Activated CD4-positive, alpha-beta T cell treated with anti-CD3 and anti-CD28 coated beads for 36 hours (primary cell): ENCODE measurements at places on chromosomes 4 and X.
A peak's percentile ranks its signal among the peaks of the same experiment; 100 is the strongest.

DNA sequence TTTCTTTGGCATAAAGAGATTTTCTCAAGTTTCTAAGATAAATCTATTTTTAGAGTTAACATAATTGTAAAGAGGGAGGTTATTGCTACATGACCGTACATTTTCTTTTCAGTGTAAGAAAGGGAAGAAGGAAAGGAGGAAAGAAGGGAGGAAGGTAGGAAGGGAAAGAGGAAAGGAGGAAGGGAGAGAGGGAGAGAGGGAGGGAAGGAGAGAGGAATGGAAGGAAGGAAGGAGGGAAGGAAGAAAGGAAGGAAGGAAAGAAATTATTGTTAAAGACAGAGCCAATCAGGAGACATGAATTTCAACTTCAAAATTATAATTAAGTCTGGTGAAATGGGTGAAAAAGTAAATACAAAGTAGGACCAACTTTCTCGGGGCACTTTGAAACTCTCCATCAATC is 197.6 kb downstream of the SNCA start:
- H3K27me3 ChIP-seq = peaks cover 4% of the 10 kb centered on the region
- H3K4me3 ChIP-seq = no peak overlapping the region
- H3K4me1 ChIP-seq = no peaks in the 10 kb centered on the region
- H3K36me3 ChIP-seq = no peaks in the 10 kb centered on the region

GRCh38 chr4:56739066-56739777 is 58.1 kb upstream of the HOPX start:
- no peak overlapping the region for H3K27ac ChIP-seq
- DNase-seq = no peak
- no peaks in the 10 kb centered on the region for H3K27me3 ChIP-seq
- H3K36me3 ChIP-seq = no peaks in the 10 kb centered on the region
- peaks cover 20% of the 10 kb centered on the region for H3K4me1 ChIP-seq

- no peak overlapping the region for H3K27ac ChIP-seq
- no peak for DNase-seq
- H3K4me3 ChIP-seq = no peak overlapping the region
- no peaks in the 10 kb centered on the region for H3K4me1 ChIP-seq
- peaks cover 1% of the 10 kb centered on the region for H3K27me3 ChIP-seq
Measured at GRCh38 chrX:107787827-107788226, 10.3 kb downstream of the NCBP2L start.

GRCh38 chrX:16869393-16870094 is 618 bp downstream of the RBBP7 start:
- H3K27me3 ChIP-seq = no peaks in the 10 kb centered on the region
- H3K4me3 ChIP-seq = peak overlapping the region; percentile 93
- DNase-seq = peak; percentile 71
- H3K27ac ChIP-seq = peak overlapping the region; percentile 95

DNA sequence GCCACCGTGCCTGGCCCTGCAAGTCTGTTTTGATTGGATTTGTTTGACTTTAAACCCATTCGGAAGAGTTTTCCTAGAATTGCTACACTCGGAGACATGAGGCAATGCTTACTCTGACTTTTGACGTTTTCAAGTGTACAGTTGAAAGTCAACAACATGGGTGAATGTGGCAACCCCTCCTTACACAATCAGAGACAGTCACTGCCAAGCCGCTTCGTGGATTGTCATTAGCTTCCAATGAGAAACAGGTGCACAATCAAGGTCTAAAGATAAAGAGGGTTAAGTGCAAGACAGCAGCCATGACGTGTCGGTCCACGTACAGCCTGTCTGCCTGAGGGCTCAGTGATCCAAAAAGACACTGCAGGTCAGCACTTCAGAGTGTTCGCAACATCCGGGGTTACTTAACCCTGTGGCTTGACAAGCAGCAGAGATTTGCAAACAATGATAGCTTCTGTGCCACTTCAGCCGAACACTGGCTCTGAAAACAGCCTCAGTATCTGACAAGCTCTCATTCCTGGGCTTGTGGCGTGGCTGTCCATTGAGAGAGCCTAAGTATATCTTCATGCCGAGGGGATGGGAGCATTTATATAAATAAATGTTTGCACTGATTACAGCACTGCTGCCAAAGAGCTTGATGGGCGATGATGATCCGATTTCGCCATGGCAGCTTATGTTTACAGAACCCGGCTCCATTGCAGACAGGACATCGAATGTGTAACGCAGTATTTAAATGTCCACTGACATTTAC is 180.0 kb downstream of the DHRSX start:
- no peak overlapping the region for H3K4me3 ChIP-seq
- peaks cover 28% of the 10 kb centered on the region for H3K36me3 ChIP-seq
- no peaks in the 10 kb centered on the region for H3K4me1 ChIP-seq
- no peak overlapping the region for H3K27ac ChIP-seq
- H3K27me3 ChIP-seq = no peaks in the 10 kb centered on the region

DNA sequence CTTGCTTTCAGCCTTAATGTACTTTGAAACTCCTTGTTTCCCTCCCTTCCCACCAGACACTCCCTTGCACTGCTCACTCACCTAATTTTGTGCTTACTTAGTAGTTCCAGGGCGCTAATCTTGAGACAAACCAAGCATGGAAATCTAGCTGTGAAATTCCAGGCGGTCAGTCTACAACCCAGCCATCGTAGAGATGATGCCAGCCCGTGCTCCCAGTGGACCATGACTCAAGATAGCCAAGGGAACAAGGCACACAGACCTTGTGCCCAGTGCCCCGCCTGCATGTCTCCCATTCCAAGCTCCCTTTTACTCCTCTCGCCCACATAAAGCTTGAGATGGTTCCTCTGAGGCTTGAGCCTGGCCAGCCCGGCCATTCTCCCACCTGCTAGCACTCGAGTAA is 11.1 kb downstream of the TREX2 start:
- H3K36me3 ChIP-seq = no peaks in the 10 kb centered on the region
- no peak overlapping the region for H3K4me3 ChIP-seq
- peaks cover 3% of the 10 kb centered on the region for H3K27me3 ChIP-seq
- H3K27ac ChIP-seq = no peak overlapping the region

GRCh38 chrX:120251471-120252011 is 929 bp downstream of the ZBTB33 start:
- peaks cover 31% of the 10 kb centered on the region for H3K36me3 ChIP-seq
- peak overlapping the region; percentile 92 for H3K27ac ChIP-seq
- H3K27me3 ChIP-seq = no peaks in the 10 kb centered on the region
- peak overlapping the region; percentile 94 for H3K4me3 ChIP-seq
- peak; percentile 38 for DNase-seq
- H3K4me1 ChIP-seq = peaks cover 27% of the 10 kb centered on the region

GRCh38 chrX:30060718-30061117 is 154.6 kb upstream of the MAGEB2 start:
- no peak for DNase-seq
- no peaks in the 10 kb centered on the region for H3K36me3 ChIP-seq
- H3K4me1 ChIP-seq = no peaks in the 10 kb centered on the region
- H3K4me3 ChIP-seq = no peak overlapping the region
- H3K27me3 ChIP-seq = no peaks in the 10 kb centered on the region
- no peak overlapping the region for H3K27ac ChIP-seq

- H3K4me3 ChIP-seq = no peak overlapping the region
- H3K27ac ChIP-seq = no peak overlapping the region
- no peak for DNase-seq
- no peaks in the 10 kb centered on the region for H3K4me1 ChIP-seq
- H3K36me3 ChIP-seq = no peaks in the 10 kb centered on the region
Measured at GRCh38 chr4:169383724-169384123, 113.0 kb upstream of the SH3RF1 start.

- no peak overlapping the region for H3K4me3 ChIP-seq
- DNase-seq = no peak
- H3K4me1 ChIP-seq = no peaks in the 10 kb centered on the region
- H3K27me3 ChIP-seq = no peaks in the 10 kb centered on the region
Measured at GRCh38 chr4:125507141-125507540, 192.4 kb downstream of the FAT4 start.

DNA sequence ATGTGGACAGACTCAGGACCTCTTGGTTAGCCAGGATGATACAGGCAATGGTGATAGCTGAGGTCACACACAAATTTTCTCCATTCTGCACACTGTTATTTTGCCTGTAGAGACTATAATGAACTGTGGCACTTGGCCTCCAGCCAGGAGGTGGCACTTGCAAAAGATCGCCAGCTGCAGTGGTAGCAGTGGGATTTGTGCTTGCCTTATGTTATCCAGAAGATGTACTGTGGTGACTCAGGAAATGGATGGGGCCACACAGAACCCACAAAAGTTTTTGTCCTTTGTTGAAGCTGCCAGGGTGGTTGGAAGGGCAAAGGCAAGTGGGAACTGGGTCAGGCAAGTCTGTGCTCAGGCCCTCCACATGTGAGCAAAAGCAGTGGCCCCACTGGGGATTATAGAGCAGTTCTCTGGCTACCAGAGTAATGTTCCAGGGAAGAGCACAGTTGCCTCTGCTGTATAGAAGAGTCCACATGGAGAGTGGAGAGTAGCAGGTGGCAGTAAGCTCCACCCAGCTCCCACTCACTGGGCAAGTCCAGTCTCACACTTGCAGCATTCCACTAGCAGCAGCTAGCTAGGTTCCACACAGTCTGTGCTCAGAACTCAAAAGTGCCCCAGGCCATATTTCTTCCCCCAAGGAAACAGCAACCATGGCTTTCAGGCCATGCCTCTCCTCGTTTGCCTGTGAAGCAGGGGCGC is 5.9 kb upstream of the C4orf17 start:
- no peak overlapping the region for H3K4me3 ChIP-seq
- H3K27ac ChIP-seq = peak overlapping the region; percentile 37
- peaks cover 2% of the 10 kb centered on the region for H3K36me3 ChIP-seq
- H3K4me1 ChIP-seq = peaks cover 53% of the 10 kb centered on the region
- H3K27me3 ChIP-seq = no peaks in the 10 kb centered on the region

GRCh38 chr4:97073194-97073593 is 1070.1 kb downstream of the STPG2 start:
- no peaks in the 10 kb centered on the region for H3K4me1 ChIP-seq
- no peak overlapping the region for H3K4me3 ChIP-seq
- no peak for DNase-seq
- no peak overlapping the region for H3K27ac ChIP-seq
- H3K27me3 ChIP-seq = no peaks in the 10 kb centered on the region
- H3K36me3 ChIP-seq = no peaks in the 10 kb centered on the region

DNA sequence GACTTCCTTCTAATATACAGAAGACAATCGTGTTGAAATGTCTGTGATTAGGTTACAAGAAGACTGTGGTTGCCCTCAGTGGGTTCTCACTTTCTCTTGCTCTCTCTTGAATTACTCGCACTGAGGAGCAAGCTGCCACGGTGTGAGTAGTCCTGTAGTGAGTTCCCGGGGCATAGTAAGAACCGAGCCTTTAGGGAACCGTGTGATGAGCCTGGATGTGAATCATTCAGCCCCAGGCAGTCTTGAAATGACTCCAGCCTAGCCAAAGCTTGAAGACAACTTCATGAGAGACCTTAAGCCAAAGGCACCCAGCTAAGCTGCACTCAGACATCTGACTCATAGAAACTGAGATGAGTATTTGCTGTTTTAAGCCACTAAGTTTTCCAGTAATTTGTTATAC is 292.7 kb downstream of the SPOCK3 start:
- no peaks in the 10 kb centered on the region for H3K36me3 ChIP-seq
- H3K27me3 ChIP-seq = no peaks in the 10 kb centered on the region
- H3K4me3 ChIP-seq = no peak overlapping the region
- DNase-seq = peak; percentile 34
- H3K4me1 ChIP-seq = no peaks in the 10 kb centered on the region

DNA sequence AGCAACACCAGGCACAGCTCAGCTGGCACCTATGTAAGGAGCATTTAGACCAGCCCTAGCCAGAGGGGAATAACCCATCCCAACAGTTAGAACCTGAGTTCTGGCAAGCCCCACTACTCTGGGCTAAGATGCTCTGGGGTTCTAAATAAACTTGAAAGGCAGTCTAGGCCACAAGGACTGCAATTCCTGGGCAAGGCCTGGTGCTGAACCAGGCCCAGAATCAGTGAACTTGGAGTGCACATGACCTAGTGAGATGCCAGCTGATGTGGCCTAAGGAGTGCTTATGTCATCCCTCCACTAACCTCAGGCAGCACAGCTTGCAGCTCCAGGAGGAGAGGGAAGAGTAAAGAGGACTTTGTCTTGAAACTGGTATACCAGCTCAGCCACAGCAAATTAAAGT is 7.6 kb upstream of the PRRG3 start:
- no peak for DNase-seq
- no peak overlapping the region for H3K4me3 ChIP-seq
- no peaks in the 10 kb centered on the region for H3K36me3 ChIP-seq
- H3K27ac ChIP-seq = no peak overlapping the region

DNA sequence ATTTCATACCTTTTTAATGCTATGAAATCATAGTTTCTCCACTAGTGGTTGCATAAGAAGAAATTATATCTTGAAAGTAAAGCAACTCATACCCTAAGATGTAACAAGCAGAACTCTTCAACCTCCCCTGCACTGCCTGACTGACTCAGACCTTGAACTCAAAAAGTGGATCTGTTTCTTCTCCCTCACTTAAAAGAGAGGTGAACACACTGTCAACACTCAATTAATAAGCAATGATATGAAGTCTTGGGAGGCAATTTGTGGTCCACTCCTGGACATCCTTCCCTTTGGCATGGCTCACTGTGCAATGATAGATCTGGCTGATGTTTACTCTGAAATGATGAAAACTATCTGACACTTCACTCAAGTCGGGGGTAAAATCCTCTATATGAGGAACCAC is 282.0 kb upstream of the DKK2 start:
- H3K27ac ChIP-seq = no peak overlapping the region
- no peaks in the 10 kb centered on the region for H3K36me3 ChIP-seq
- no peak overlapping the region for H3K4me3 ChIP-seq
- H3K4me1 ChIP-seq = no peaks in the 10 kb centered on the region
- no peak for DNase-seq

- H3K4me1 ChIP-seq = no peaks in the 10 kb centered on the region
- H3K36me3 ChIP-seq = no peaks in the 10 kb centered on the region
- no peaks in the 10 kb centered on the region for H3K27me3 ChIP-seq
- H3K4me3 ChIP-seq = no peak overlapping the region
- no peak overlapping the region for H3K27ac ChIP-seq
Measured at GRCh38 chr4:35124106-35124505, 1120.2 kb downstream of the ARAP2 start.

DNA sequence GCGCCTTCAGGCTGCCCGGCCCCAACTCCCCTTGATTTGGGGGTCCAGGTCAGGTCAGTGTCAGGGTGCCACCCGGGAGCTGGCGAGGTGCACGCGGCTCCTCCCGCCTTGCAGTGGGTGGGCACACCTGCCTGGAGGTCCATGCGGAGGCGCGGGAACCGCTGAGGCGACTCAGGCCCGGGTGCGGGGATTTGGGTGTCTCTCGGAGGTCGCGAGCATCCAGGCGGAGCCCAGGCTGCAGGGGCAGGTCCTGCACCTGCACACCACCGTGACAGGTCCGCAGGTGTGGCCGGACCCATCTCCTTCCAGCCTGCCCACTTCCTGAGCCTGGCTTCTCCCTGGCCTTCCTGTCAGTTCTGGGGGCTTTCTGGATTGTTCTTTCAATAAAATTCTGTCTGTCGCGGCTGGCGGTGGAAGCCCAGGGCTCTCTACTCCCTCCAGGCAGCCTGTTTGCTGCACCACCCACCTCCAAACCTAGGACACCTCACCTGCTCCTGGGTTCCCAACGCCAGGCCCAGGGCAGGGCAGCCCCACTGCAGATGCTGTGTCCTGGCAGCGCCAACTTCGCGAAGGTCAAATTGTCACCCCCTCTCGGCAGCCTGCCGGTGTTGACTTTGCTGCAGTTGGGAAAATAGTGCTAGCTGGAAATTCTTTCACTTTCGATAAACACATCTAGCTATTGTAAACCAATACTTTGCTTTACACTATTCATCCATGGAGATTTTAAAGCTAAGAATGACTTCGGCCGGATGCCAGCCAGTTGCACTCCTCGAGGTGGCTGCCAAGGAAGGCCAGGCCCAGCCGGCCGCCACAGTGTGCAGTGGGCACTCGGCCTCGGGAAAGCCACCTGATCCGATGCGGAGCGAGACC is 35.9 kb downstream of the FGFRL1 start:
- DNase-seq = no peak
- H3K36me3 ChIP-seq = peaks cover 2% of the 10 kb centered on the region
- peaks cover 21% of the 10 kb centered on the region for H3K27me3 ChIP-seq
- H3K27ac ChIP-seq = no peak overlapping the region

- H3K36me3 ChIP-seq = no peaks in the 10 kb centered on the region
- DNase-seq = no peak
Measured at GRCh38 chr4:135244696-135245095, 1043.1 kb upstream of the PABPC4L start.
